ENCODE measurements at places on chromosomes 11 and 22.
A peak's percentile ranks its signal among the peaks of the same experiment; 100 is the strongest.

GRCh38 chr22:30425616-30426387 lies at the start of gene MTFP1:
MTFP1 (plus strand) TSS chr22:30425768; CDS start chr22:30425880, 112 bp downstream.
- peak; percentile 83 for DNase-seq

DNA sequence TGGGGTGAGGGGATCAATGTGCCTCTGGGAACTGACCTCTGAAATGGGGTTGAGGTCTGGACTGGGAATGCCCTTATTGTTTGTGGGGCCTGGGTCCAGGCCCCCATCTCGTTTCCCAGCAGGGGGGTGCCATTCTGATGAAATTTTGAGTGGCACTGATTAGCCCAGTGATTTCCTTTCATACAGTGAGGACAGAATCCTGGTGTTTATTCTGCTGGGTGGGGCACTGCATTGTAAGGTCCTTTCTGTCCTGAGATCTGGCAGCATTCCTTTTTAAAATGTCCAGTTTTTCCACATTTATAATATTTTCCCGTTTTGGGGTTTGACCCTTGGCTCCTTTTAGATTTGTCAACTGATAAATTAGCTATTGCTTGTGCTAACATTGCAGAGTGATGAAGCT lies 27.1 kb downstream of the OR10A6 start:
- no peak for DNase-seq

GRCh38 chr22:28116219-28116673 lies 197.2 kb upstream of the PITPNB start:
- no peak for DNase-seq

DNA sequence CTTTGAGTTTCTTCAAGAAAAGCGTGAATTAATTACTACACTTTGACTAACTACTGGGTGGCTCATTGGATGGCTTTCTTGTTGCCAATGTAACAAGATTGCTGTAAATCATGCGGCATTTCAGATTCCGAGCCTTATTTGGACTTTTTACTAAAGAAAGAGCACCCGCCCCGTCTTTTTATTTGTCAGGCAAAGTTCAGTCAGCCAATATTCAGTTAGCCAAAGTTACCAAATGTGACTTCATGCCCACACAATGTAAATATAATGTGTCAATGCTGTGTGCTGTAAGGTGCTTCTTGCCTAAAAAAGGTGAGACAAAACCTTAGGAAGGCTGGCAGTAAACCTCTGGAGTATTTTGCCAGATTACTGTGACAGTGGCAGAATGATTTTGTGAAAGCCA lies 14.8 kb downstream of the FLI1 start:
- DNase-seq: no peak
